Midbrain (tissue), 1 donor: ENCODE measurements at places on chromosomes 4 and X.

DNA sequence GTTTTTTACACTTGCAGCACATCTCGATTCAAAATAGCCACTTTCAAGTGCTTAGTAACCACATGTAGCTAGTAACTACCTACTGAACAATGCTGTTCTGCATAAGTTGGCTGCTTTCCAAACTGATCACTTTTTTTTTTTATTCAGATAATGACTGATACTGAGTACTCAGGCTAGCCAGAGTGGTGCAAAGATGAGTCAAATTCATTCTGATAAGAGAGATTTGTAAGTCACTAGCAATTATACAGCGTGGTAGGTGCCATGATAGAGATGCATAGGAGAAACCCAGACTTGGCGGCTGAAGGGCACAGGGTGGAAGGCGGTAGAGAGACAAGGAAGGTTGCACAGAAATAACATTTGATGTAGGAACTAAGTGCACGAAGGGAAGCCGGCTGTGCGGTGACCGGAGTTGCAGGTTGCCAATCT is 357 bp upstream of the IGBP1 start:
- DNase-seq, result no peak

- no peak for DNase-seq
These were observed 399.7 kb downstream of the PABPC4L start for GRCh38 chr4:133801883-133802282.

- no peak for DNase-seq
These were observed 279.5 kb downstream of the ANKRD50 start for GRCh38 chr4:124433044-124433443.

DNA sequence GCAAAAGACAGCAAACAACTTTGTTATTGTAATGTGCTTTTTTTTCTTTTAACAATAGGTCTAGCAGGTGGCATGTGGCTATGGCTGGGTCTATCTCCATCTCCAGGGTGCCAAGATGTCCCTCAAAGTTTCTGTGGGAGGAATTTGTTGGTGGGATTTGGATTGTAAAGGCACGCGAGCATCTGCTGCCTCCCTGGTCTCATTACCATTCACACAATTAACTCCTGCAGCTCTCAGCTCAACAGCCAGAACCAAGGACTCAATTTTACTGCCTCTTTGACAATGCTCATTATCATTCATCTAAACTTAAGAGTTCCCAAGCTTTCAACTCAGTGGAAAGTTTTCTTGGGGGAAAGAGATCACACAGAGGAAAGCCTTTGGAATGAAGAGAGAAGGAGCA is 10.9 kb upstream of the PCDH18 start:
- no peak for DNase-seq

- DNase-seq, result no peak
These were observed 821 bp upstream of the TMEM128 start for GRCh38 chr4:4248885-4249203.
